ENCODE measurements at places on chromosomes 2 and 18.

DNA sequence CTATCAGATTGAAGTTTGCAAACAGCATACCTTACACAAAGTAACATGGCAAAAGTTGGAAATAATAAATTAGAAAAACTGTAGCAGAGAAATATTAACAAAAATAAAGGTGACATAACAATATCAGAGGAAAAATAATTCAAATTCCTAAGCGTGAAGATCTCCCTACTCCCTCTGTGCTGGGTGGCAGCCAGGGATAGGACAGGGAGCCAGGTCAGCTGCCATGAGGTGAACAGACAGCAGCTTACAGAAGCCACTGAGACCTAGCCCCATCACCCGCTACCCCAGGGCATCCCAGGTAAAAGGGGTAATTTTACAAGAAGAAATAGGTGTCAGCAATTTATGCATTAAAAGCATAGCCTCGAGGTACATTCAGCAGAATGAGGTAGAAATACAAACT, 423.8 kb upstream of the HS6ST1 start:
- DNase-seq: no peak

GRCh38 chr2:179559108-179559806, 294.6 kb upstream of the SESTD1 start:
- DNase-seq: no peak

- DNase-seq: no peak
Measured at GRCh38 chr2:108423502-108424251, 25.3 kb upstream of the GCC2 start.

GRCh38 chr2:224927646-224928173, 114.6 kb downstream of the DOCK10 start:
- DNase-seq: no peak

GRCh38 chr2:54840559-54841468, 117.4 kb downstream of the EML6 start:
- no peak for DNase-seq

DNA sequence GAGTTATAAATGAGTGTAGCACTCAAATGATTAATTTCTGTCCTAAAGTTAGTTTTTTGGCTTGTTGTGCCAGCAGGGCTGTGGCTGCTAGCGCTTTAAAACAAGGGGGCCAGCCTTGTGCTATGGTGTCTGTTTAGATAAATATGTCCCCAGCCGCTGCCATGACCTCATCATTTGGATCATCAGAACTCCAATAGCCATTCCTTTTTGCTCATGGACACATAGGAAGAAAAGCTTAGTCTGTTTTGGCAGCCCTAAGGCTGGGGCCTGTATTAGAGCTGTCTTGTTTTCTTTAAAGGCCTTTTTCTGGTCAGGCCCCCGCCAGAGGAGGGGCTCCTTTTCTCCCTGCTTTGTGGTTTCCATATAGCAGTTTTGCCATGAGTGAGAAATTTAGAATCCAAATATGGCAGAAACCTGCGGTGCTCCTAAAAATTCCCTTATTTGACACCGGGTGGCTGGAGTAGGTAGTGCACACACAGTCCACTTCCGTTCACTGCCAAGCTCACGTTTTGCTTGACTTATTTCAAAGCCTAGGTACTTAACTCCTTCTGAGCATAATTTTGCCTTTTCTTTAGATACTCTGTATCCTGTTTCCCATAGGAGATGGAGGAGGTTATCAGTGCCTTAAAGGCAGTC, 60.4 kb upstream of the SLC35G4 start:
- DNase-seq: no peak

DNA sequence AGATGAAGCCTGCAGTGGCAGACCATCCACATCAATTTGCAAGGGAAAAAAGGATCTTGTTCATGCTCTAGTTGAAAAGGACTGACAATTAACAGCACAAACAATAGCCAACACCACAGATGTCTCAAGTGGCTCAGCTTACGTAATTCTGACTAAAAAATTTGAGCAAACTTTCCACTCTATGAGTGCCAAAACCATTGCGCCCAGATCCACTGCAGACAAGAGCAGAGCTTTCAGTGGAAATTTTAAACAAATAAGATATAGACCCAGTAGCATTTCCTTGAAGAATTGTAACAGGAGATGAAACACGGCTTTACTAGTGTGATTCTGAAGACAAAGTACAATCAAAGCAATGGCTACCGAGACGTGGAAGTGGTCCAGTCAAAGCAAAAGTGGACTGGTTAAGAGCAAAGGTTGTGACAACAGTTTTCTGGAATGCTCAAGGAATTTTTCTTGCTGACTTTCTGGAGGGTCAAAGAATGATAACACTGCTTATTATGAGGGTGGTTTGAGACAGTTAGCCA, 12.0 kb upstream of the ZNF396 start:
- no peak for DNase-seq

- DNase-seq: no peak
Measured at GRCh38 chr2:142875010-142875409, 2.5 kb upstream of the KYNU start.

DNA sequence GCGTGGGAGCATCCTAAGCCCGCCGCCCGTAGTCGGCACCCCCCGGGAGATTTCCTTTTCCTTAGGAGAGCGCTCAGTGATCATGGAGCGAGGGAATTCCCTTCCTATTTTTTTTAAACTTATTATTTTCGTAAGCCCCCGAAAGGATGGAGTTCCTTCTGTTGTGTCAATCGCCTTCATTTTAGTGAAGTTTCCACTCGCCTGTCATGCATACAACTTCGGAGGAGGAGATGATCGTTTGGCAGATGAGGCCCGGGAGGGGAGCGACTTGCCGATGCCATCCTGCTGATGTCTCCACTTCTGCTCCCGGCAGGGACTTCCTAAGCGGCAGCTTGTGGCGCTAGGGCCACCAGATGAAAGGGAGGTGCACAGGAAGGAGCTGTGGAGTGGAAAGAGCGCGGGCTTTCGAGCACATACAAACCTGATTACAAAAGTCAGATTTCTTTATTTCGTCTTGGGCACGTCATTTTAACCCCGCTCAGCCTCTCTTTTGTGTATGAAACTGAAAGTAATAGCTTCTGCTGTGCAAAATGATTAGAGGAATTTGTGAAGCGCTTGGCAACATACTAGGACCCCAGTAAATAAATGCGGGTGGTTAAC, at the start of gene ADGRF3:
Gene ADGRF3, minus strand, starts transcription at position 336 of the 600 bp plus-strand sequence. CDS start 555 bp downstream, outside the sequence.
- DNase-seq: peak; percentile 75

- DNase-seq: no peak
Measured at GRCh38 chr18:45402485-45403056, 212.7 kb upstream of the SLC14A2 start.

DNA sequence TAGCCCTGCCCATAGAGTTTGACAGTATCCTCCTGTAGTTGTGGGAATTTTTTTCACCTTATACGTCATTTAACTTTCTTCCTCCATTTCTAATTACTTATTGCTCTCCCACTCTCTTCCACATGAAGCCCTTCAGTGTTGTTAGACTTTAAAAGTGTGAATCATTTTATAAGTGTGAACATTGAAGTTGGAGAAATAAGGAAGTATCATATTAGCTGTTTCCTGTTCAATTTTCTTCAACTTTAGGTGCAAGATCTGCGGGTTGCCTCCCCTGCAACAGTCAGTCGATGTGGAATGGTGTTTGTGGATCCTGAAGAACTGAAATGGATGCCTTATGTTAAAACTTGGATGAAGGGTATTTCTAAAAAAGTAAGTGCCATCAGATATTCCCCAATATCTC, 138.1 kb downstream of the DNAH6 start:
- DNase-seq: no peak

DNA sequence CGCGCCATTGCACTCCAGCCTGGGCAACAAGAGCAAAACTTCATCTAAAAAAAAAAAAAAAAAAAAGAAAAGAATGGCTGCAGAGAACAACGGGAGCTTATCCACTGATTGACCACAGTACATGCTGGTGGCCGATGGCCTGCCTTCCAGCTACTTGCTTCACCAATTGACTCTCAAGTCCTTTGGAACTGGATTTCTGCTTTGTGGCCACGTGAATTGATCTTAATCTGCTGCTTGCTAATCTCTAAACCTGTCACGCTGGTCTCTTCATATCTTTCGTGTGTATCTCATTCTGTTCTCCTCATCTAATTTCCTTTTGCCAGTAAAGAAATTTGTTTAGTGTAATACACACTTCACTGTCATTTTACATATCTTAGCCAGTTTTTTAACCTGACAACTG, 512.5 kb upstream of the CNTNAP5 start:
- DNase-seq: no peak

DNA sequence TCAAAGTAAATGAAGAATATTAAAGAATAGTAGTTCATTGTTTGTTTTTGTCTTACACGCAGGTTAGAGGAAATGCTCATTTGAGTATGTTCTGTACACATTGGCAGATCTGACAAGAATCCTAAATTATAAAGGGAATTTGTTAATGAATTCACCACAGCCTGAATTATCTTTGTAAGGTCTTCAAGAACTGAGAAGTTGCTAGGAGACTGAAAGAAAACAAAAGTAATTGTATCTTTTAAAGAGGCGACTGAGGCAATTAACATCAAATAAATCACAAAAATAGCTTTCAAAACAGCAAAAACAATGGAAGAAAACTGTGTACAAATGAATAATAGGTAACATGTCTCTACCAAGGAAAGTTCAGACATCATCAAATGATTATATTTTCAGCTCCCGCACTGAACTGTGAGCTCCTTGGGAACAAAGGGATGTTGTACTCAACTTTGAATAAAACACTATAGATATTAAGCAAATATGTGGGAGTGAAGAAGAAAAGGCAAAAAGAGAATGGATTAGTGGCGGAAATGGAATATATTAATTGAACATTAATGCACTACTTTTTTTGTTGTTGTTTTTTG, 51.7 kb upstream of the ATIC start:
- DNase-seq: no peak

GRCh38 chr2:7812231-7812995, 869.4 kb upstream of the ID2 start:
- no peak for DNase-seq

DNA sequence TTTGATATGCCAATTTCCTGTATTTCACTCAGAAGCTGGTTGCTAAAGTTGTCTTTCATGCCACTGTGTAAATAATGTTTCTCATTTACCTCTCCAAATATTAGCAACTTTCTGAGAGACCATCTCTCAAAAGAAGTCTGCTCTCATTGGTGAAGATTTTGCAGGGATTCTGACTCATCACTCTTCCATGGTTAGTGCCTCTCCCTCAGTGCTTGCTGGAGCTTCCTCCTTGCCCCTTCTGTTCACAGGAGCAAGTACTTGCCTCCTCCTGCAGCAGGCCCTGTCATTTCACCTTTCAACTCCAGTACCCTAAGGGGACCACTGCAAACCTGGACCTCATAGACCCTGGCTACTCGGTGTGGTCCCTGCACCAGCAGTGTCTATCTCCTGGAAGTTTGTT, 168.8 kb downstream of the ZNF385B start:
- DNase-seq: no peak

DNA sequence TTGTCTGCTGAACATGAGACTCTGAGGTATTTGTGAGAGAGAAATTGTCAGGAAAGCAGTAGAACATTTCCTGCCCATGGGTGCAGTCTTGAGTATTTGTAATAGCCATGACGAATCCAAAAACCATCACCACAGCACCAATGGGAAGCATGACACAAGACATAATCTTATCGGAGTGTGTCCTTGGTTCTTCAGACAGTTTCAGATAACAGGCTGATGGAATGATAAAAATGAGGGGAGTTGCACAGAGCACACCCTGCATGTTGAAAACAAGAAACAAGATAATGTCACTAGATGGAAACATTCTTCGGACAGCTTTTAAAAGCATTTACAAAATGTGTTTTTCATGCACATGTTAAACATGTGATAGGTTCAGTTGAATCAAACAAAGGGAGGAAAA, 56.9 kb downstream of the SLC38A11 start:
- no peak for DNase-seq

DNA sequence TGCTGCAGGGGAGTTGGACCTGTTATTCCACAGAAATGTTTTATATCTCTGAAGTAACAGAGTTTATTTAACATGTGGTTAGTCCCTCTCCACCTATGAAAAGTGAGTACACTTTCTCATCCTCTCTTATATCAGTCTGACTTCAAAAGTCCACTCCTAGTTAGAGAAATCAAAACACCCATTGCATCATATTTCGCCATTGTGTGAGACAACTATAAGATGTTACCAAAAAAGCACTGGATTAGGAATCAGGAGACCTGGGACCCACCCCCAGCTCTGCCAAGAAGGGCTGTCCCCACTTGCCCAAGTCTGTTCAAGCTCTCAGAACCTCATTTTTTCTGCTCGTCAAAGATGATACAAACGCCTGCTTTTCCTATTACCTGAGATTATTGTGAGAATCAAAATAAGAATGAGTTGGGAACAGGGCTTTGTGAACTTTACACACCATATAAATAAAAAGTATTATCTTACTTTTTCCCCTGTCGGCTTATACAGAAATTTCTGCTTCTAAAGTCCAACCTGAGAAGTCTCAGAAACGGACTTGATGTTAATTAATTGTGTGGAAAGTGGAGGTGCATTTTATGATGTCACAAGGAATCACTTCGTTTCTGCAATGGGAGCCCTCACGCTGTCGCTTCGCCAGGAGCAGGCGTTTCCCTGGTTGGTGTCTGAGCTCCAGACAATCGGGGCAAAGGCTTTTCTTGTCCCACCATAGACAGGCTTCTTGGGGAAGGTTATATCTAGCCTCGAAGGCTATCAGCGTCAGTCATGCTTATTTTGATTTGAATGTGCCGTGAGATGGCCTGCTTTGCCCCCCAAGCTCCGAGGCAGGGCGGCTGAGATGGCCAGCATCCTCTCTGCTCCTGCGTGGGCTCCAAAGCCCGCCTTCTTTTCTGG, 89.6 kb upstream of the ZNF516 start:
- DNase-seq: no peak

DNA sequence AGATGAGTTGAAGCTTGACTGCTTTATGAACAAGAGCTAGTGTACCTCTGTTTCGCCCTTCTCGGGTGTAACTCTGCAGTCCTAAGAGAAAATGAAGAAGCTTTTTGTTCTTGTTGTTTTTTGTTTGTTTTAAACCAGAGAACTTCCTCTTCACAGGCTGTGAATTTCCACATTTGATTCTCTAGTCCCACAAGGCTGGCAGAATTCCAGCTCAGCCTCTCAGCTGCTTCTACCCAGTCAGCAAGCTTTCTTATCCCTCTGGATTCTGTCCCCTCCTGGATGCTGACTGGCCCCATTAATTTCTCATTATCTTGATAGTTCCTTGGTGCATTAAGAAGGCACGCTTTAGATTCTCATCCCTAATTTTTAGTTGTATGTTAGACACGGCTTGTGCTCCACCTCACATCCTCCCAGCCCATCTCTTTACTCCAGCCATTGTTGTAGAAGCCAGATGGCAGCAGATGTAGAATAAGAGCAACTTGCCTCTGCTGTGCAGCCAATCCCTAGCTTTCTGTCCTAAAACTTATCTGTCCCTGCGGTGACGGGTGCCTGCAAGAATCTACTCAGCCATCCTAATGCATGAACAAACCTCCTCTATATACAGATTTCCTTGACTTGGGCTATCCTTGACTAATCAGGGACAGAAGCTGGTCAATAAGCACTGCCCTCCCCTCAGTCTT, 12.3 kb upstream of the RESP18 start:
- DNase-seq: peak; percentile 43

DNA sequence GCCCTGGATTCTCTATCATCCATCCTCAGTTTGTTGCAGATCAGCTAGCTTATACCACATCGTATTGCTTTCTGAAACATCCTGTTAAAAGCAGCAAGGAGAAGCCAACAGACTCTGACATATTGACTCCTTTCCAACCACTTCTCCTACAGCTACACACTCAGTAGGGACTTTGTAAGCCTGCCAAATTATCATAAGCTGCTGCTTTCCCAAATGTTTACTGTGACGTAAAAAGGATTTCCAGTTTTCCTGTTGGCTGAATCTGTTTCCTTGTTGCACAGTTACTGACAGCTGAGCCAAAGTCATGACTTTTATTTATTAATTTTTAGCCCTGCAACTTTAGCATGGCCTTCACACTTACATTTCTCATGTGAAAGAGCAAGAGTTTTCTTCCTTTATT, 294.3 kb downstream of the KCNJ3 start:
- no peak for DNase-seq

- DNase-seq: peak; percentile 58
Measured at GRCh38 chr2:14635391-14635871, 2.9 kb downstream of the LRATD1 start.
